ENCODE measurements at places on chromosomes 16 and 17.

DNA sequence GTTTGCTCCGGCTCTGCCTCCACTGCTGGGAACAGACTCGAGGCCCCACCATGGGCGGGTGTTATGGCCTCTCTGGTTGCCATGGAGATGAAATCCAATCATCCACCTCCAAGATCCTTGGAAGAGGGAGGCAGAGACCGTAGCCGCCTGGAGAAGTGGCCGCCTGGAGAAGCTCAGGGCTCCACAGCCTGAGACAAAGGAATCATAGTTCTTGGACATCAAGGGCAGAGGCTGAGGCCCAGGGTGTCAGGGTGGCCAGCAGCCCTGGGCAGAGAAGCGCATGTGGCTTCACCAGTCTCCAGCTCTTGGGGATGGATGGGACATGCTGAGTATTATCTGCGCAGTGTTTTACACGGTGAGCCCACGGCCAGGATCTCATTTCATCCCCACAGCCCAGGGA is 36.2 kb downstream of the ABR start:
- no peak for DNase-seq

DNA sequence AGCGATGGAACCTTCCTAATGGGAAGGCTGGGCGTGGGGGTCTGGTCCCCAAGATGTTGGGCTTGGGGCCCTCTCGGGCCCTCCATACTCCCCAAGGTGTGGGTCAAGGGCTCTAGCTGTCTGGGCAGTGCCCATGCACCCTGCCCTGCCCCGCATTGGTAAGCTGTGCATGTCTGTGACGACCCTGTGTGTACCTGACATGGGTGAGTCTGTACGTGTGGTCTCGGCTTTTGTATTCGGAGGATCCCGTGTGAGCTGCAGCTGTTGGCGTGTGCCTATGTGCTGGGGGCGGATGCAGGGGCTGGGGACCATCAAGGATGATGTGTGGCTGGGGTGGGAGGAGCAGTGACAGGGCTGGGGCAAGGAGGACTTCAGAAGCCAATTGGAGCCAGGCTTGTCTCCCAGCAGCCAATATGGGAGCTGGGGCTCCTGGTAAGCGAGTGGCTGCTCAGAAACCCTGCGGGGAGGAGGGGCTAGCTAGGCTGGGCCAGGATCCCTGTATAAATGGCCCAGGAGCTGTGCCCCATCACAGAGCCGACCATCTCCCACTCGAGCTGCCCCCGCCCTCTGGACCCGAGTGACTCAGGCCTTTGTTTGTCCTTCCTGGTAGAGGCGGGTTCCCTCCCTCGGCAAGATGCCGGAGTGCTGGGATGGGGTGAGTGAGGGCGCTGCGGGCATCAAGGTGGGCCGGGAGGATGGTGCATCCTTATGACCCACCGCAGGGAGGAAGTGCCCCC is at the start of gene NDRG4:
Gene NDRG4 (plus strand): TSS at position 529 of the 737 bp plus-strand sequence. CDS start 106 bp downstream, at position 635.
- peak; percentile 83 for DNase-seq

GRCh38 chr16:48971571-48972077 is 310.0 kb downstream of the CBLN1 start:
- no peak for DNase-seq

DNA sequence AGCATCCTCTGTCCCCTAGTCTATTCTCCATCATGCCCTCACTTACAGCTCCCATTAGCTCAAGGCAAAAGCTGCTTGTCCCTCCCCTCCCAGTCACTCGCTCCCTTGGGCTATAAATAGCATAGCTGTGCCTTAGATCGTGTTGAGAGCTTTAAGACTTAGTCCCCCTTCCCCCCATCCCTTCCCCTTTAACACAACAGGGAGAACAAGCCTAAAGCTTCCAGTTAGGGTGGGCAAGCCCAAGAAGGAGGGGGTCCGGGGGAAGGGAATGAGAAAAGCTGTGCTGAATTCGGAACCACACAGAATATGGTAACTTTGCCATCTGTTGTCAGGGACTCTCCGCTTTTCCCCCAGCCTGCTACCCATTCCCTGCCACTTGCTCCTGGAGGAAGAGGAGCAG is 4.9 kb upstream of the HIGD1B start:
- no peak for DNase-seq

DNA sequence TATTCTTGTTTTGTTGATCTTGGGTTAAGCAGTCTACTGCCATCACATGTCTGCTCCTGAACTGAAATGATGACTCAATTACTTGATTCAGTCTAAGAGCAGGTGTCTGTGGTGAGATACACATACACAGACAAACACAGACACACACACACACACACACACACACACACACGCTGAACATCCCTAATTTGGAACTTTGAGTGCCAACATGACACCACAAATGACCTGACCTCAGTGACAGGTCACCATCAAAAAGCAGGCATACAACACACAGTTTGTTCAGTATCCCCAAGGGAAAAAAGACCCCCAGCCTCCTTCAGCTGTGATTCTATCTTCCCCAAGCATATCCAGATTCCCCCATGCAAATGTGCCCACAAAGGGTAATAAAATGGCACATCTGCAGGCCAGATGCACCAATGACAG is 130.1 kb upstream of the TMEM97 start:
- no peak for DNase-seq

- no peak for DNase-seq
Observed at GRCh38 chr16:72458035-72458434, 286.1 kb upstream of the PMFBP1 start.

GRCh38 chr17:76267051-76267576 is 2.0 kb downstream of the UBALD2 start:
- no peak for DNase-seq

DNA sequence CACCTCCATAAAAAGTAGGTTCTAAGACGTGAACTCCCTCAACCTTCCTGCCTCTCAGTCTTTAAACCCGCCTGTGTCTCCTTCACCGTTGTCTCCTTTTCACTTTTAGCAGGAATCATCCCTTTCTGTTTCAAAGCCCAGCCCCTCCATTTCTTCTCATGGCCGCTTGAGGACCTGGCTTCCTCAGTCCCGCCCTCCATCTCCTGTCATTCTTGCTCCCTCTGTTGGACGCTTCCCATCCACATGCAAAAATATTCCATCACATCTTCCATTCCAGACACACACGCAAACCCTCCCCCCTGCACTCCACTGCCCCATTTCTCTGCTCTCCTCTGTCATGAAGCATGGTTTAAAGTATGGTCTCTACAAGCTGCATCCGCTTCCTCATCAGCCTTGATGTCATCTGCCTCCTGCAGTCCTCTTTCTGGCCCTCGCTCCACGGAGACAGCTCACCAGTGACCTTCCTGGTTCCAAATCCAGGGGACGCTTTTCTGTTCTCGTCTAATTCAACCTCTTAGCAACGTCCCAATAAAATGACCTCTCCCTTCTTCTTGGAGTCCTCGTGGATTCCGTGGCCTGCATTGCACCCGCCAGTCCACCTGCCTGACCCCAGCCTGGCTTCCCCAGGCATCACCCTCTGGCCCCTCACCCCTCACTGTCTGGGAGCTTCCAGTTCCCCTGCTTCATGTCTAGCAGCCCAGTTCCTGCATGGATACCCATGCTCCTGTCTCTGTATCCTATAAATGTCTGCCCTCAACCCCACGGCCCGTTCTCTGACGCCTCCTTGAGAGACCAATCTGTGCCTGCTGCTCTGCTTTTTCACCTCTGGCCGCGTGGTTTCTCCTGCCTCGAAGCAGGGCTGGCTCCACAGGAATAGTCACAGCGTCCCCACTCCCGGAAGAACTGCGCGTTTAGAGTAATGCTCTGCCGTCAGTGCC is 26.2 kb downstream of the ANKRD40 start:
- DNase-seq: peak; percentile 42

GRCh38 chr16:49018259-49018931 is 263.2 kb downstream of the CBLN1 start:
- no peak for DNase-seq

DNA sequence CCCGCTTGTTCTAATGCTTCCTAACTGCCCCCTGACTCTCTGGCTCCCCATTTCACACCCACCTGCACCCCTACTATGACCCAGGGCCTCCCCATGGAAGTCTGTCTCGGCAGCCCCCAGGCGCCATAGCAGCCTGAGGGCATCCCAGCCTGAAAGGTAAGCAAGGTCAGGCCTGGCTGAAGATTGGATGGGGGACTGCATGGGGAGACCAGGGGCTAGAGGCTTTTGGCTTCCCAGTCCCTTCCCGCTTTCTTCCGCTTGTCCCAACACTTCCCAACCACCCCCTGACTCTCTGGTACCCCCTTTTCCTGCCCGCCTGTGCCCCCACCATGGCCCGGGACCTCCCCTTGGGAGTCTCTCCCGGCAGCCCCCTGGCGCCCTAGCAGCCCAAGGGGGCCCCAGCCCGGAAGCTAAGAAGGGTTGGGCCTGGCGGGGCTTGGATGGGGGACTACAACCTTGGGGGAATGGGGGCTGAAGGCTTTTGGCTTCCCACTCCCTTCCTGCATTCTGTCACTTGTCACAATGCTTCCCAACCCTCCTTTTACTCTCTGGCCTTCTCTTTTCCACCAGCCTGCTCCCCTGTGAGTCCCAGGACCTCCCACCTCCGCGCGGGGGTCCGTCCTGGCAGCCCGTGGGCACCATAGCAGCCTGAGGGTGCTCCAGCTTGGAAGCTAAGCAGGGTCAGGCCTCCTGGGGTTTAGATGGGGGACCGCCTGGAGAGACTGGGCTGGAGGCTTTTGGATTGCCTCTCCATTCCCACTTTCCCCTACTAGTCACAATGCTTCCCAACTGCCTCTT is 2288.4 kb downstream of the TP53TG3F start:
- DNase-seq: no peak

- DNase-seq: no peak
Observed at GRCh38 chr17:2383628-2384167, 17.2 kb downstream of the MNT start.

DNA sequence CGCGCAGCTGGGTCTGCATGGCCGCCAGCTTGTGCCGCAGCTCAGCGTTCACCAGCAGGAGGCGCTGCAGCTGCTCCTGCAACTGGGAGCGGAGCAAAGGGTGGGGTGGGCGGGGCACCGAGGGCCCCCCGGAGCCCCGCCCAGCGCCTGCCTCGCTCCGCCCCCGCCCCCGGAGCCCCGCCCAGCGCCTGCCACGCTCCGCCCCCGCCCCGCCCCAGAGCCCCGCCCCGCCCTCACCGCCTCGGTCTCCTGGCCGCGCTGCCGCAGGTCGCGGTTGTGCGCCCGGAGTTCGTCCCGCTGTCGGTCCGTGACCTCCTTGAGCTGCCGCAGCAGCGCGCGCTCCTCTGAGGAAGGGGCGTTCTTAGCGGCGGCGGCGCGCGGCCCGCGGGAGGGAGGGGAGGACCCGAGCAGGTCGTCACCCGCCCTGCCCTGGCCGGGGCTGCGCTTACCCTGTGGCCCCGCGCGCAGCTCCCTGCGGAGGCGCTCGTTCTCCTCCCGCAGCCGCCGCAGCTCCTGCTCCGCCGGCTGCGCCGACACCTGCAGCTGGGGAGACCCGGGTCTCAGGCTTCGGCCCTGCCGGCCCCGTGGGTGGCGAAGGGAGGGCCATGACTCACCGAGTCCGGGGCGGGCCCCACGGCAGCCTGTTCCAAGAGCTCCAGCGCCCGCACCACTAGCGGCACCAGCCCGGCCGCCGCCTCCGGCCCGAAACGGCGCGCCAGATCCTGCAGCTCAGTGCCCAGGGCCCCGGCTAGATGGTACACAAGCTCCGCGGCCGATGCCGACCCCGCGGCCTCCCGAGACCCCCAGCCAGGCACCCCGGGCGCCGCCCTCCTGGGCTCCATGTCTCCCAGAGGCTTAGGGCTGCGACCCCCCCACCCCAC is 463 bp downstream of the RILP start:
- peak; percentile 98 for DNase-seq

DNA sequence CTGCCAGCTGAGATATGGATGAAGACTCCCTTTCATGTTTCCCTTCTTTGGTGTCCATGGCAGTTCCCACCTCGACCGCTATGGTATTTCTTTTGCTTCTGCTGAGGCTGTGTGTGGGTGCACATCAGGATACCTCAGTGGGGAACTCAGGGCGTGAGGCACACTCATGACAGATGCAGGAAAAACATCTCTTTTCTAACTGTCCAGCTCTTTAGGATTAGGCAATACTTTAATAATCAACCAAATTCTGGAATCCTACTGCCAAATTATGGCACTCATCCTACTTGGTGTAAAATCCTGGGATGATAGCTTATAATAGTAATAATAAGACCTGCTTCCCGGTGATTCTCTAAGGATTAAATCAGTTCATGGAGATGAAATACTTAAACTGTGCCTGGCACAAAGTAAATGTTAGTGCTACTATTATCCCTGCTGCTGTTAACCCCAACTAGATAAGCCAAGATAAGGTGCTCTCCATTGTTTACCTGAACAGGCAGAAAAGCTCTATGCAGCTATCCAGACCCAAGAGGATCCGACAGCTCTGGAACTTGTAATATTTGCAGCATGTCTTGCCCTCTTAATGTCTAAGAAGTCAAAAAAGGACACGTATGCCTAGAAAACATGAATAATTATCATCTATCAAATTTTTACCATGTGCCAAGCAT is 543.3 kb downstream of the WWOX start:
- DNase-seq: no peak

- DNase-seq: no peak
Observed at GRCh38 chr17:63842173-63842539, 329 bp downstream of the SMARCD2 start.

DNA sequence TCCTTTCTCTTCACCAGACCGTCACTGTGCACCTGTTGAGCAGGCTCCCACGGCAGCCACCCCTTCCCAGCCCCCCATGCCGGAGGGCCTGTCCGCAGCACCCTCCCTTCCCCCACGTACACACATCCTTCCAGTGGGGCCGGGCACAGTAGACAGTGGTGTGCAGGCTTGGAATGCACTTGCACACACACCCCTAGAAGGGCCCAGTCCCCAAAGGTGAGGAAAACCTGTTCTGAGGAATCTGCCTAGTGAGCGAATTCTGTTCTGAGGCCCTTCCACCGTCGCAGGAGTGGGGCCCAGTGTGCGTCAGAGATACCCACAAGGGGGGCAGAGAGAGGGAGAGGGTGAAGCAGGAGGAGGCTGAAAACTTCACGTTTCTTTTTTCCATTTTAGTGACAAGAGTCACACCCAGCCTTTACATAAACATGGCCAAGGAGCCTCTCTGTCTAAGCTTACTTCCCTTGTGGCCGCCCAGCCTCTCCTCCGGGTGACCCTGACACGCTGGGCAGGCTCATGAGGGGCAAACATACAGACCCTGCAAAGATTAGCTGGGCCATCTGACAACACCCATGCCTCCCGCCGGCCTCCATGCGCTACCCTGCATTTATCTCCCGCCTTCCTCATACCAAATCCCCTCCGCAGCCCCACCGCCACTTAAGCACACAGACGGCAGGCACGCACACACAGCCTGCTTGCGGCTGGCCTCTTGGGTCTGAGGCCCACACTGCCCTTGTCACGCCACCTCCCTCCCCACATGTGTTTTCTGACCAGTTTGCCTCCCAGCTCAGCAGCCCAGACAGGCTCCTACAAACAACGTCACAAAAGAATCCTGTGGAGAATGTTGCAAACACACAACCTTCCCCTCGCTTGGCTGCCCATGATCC is 1.8 kb downstream of the ZBTB4 start:
- no peak for DNase-seq

All from GM13976 (cell line).